ENCODE measurements at places on chromosomes 1 and 21. TPM values are rescaled to one million over a fixed set of nuclear protein-coding genes. Genes with fewer than 3 reads are reported as not detected.

DNA sequence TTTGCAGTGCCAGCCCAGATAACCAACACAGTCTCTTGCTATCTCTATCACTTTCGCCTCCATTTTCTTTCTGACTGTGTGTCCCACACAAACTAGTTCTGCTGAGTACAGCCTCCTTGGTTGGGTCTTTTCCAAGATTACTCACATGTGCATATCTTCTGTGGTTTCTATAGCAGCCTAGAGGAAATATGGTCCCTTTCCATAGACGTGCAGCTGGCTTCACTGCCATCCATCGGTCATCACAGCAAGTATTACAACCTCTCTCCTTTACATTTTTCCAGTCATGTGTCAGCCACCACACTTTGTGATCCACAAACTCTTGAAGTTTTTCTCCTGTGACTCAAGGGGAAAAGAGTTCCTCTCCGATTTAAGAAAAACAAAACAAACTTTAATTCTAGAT, 893.4 kb upstream of the ADGRL4 start:
- no peak for DNase-seq
- H3K4me3 ChIP-seq, result no peak overlapping the region
- no peaks in the 10 kb centered on the region for H3K4me1 ChIP-seq
- no peaks in the 10 kb centered on the region for H3K27me3 ChIP-seq

GRCh38 chr1:3170561-3171453, 101.8 kb downstream of the PRDM16 start:
- peaks cover 69% of the 10 kb centered on the region for H3K4me1 ChIP-seq
- DNase-seq, result peak; percentile 83
- H3K27ac ChIP-seq, result peak overlapping the region; percentile 96
- peaks cover 8% of the 10 kb centered on the region for H3K27me3 ChIP-seq
- no peaks in the 10 kb centered on the region for H3K36me3 ChIP-seq
- H3K4me3 ChIP-seq, result peak overlapping the region; percentile 64

- H3K27ac ChIP-seq, result peak overlapping the region; percentile 61
- peaks cover 45% of the 10 kb centered on the region for H3K36me3 ChIP-seq
- no peaks in the 10 kb centered on the region for H3K27me3 ChIP-seq
- peaks cover 21% of the 10 kb centered on the region for H3K4me1 ChIP-seq
Observed at GRCh38 chr1:201358596-201358995, 18.9 kb downstream of the TNNT2 start.

- peaks cover 3% of the 10 kb centered on the region for H3K27me3 ChIP-seq
- peaks cover 5% of the 10 kb centered on the region for H3K4me1 ChIP-seq
- no peak for DNase-seq
- H3K36me3 ChIP-seq, result no peaks in the 10 kb centered on the region
Observed at GRCh38 chr1:30745834-30746208, 11.8 kb downstream of the LAPTM5 start.

GRCh38 chr1:11807133-11807532, 1.1 kb downstream of the CLCN6 start:
- peaks cover 66% of the 10 kb centered on the region for H3K4me1 ChIP-seq
- peaks cover 34% of the 10 kb centered on the region for H3K36me3 ChIP-seq
- peak overlapping the region; percentile 98 for H3K27ac ChIP-seq
- no peak for DNase-seq
- no peaks in the 10 kb centered on the region for H3K27me3 ChIP-seq

- H3K4me3 ChIP-seq, result no peak overlapping the region
- H3K27ac ChIP-seq, result peak overlapping the region; percentile 79
- DNase-seq, result no peak
- peaks cover 27% of the 10 kb centered on the region for H3K4me1 ChIP-seq
- H3K27me3 ChIP-seq, result no peaks in the 10 kb centered on the region
Observed at GRCh38 chr1:97621955-97622354, 298.9 kb downstream of the DPYD start.

- H3K4me1 ChIP-seq, result no peaks in the 10 kb centered on the region
- no peak for DNase-seq
- H3K27ac ChIP-seq, result no peak overlapping the region
Observed at GRCh38 chr1:5649166-5649551, 343.1 kb downstream of the NPHP4 start.

DNA sequence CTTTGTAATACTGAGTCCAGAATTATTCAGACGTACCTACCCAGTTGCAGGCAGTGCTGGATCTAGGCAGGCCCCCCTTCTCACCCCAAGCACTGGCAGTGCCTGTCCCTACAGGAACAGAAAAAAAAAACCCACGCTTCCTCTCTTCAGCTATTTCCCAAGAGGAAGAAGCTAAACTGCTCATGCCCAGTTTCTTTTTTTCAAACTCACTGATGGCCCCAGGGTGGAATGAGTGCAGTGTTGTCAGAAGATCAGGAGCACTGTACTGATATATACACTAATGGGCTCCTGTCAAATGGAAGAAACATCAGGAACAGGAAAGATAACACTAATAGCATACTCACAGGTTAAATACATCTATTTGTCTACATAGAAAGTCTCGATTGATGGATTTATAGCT, 28.2 kb upstream of the DOCK7 start:
- peaks cover 10% of the 10 kb centered on the region for H3K4me1 ChIP-seq
- no peaks in the 10 kb centered on the region for H3K36me3 ChIP-seq
- no peak for DNase-seq

DNA sequence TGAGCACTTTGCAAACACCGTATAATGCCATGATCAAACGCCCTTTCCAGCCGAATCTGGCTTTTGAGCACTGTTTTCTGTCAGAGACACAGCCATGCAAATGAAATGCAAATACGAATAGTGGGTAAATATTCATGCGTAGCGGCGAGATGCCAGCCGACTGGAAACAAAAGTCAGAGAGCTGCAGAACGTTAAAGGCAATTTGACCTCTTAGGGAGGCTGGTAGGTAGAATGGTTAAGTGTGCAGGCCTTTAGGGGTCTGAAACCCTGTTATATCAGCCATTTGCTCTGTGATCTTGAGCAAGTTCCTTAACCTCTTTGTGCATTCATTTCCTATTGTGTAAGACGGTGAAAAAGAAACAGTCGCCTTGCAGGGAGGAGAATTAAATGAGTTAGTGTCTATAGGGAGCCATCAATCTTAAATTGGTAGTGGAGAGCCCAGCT, 6.5 kb upstream of the SDHB start:
- no peak overlapping the region for H3K4me3 ChIP-seq
- DNase-seq, result no peak
- no peaks in the 10 kb centered on the region for H3K36me3 ChIP-seq
- peaks cover 14% of the 10 kb centered on the region for H3K27me3 ChIP-seq

- no peaks in the 10 kb centered on the region for H3K27me3 ChIP-seq
- no peak for DNase-seq
- peak overlapping the region; percentile 94 for H3K27ac ChIP-seq
- peaks cover 12% of the 10 kb centered on the region for H3K36me3 ChIP-seq
- H3K4me3 ChIP-seq, result peak overlapping the region; percentile 97
- H3K4me1 ChIP-seq, result peaks cover 50% of the 10 kb centered on the region
Observed at GRCh38 chr1:38990386-38990737, 714 bp upstream of the AKIRIN1 start.

GRCh38 chr1:173489149-173489600, 12.0 kb downstream of the PRDX6 start:
- peaks cover 58% of the 10 kb centered on the region for H3K36me3 ChIP-seq
- no peaks in the 10 kb centered on the region for H3K4me1 ChIP-seq
- H3K4me3 ChIP-seq, result no peak overlapping the region
- H3K27me3 ChIP-seq, result no peaks in the 10 kb centered on the region
- no peak for DNase-seq
- H3K27ac ChIP-seq, result no peak overlapping the region

DNA sequence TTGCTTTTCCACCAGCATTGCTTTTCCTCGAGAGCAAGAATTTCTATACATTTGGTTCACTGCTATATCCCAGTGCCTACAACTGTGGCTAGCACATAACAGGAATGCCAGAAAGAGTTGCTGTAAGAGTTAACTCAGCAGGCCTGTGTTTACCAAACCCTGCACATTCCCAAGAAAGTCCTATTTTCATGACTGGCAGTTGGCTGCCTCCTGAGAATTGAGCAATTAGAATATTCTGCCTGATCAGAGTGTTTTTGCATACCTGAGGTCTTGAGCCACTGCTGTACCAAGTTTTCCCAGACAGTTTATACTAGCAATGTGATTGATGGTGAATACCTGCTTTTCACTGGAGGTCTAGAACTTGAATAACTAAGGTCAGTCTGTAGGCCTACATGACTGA, 2.7 kb upstream of the GNPAT start:
- no peak overlapping the region for H3K27ac ChIP-seq
- no peaks in the 10 kb centered on the region for H3K27me3 ChIP-seq

DNA sequence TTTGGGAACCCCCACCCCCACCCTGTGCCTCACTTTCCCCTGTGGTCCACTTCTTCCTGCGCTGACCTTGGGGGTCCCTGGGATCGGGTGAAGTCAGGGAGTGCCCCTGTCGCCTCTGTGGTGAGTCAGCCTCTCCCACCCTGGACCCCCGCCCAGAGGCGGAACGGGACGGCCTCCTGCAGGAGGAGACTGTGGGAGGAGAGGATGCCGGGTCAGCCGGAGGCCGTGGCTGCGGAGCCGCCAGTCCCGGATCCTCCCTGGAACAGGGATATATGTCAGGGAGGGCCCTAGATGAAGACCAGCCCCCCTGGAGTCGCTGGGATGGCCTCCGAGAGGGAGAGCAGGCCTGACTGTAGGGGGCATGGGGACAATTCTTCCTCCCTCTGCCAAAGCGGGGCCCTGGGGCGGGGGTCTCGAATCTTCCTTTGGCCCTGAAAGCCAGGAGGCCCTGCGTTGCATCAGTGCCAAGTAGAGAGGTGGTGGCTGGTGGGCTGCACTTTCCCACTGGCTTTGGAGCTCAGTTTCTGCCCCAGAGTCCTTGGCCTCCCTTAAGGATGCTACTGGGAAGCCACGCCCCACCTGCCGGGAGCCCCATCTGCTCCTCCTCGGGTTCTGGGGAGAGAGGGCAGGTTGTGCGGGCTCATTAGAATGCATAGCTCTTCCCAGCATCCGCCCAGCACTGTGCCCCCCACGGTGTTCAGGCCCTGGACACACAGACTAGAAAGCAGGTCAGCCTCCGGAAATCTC, 930 bp downstream of the ARHGEF10L start:
- peaks cover 4% of the 10 kb centered on the region for H3K27me3 ChIP-seq
- peak overlapping the region; percentile 90 for H3K27ac ChIP-seq
- peak overlapping the region; percentile 85 for H3K4me3 ChIP-seq
- peaks cover 46% of the 10 kb centered on the region for H3K4me1 ChIP-seq
- peak; percentile 66 for DNase-seq
- H3K36me3 ChIP-seq, result no peaks in the 10 kb centered on the region

DNA sequence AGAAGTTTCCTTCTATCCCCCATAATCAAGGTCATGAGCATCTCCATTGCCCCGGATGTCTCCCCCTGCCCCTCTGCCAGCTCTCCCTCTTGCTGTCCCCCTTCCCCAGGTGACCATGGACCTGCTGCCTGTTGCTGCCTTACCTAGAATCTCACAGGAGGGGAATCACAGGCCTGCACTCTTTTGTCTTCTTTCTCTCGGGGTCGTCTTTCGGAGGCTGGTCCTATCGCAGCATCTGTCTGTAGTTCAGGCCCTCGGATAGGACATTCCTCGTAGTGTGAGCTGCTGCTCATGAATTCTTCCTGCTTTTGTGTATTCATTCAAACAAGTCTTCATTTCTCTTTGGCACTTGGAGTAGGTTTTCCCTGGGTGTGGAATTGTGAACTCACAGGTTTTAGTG, 39.9 kb upstream of the ACTRT2 start:
- no peak overlapping the region for H3K4me3 ChIP-seq
- peaks cover 17% of the 10 kb centered on the region for H3K27me3 ChIP-seq
- no peaks in the 10 kb centered on the region for H3K36me3 ChIP-seq
- H3K4me1 ChIP-seq, result peaks cover 9% of the 10 kb centered on the region

- no peak overlapping the region for H3K27ac ChIP-seq
- peaks cover 81% of the 10 kb centered on the region for H3K27me3 ChIP-seq
- no peaks in the 10 kb centered on the region for H3K36me3 ChIP-seq
- no peak overlapping the region for H3K4me3 ChIP-seq
Observed at GRCh38 chr1:2460996-2461751, 14.9 kb upstream of the PLCH2 start.

GRCh38 chr1:43970502-43970901, 692 bp downstream of the DPH2 start:
- H3K4me1 ChIP-seq, result peaks cover 35% of the 10 kb centered on the region
- DNase-seq, result no peak
- H3K4me3 ChIP-seq, result peak overlapping the region; percentile 88
- H3K27me3 ChIP-seq, result no peaks in the 10 kb centered on the region

DNA sequence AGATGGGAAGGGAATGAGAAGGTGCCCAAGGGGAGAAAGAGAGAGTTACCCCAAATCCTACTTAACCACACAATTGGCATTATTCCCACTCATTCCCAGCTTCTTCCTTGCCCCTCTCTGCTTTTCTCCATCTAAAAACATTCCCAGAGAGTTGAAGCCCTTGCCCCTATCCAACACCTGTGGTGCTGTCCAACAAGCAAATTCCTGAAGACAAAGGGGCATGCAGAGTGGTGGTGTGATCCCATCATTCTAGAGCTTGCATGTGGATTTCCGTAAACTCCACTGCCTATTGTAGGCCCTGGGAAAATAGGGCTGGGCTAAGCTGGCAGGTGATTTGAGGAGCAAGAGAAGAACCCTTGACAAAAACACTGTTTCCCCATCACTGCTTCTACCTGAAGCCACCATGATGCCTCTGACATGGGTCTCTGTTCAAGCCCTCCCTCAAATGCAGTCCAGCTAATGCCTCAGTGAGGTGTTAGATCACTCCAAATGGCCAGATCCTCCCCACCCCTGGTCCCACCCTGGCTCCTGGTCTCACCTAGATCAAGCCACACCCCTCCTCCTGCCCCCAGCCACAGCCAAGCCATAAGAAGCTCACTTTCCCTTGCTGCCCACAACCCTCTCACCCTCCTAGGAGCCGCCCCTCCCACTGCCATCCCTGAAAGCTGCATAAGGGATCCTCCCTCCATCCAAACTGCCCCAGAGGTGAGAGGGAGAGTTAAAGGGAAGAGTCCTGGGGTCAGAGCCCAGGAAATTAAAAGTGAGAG, 29.5 kb downstream of the SYT2 start:
- no peaks in the 10 kb centered on the region for H3K4me1 ChIP-seq
- H3K4me3 ChIP-seq, result no peak overlapping the region
- H3K36me3 ChIP-seq, result no peaks in the 10 kb centered on the region

GRCh38 chr1:235841938-235842545, 24.7 kb downstream of the LYST start:
- DNase-seq, result no peak
- H3K4me1 ChIP-seq, result peaks cover 48% of the 10 kb centered on the region
- H3K27me3 ChIP-seq, result no peaks in the 10 kb centered on the region
- H3K4me3 ChIP-seq, result no peak overlapping the region
- peak overlapping the region; percentile 32 for H3K27ac ChIP-seq

Gene RAVER2
- total RNA-seq, result 23.8 TPM

Gene KIF26B
- total RNA-seq, result 3.5 TPM

Gene PPP1R8
- total RNA-seq, result 24.0 TPM

Gene HPCAL4
- total RNA-seq, result 0.88 TPM

Gene CHODL
- total RNA-seq, result 0.25 TPM

Gene FCGR3B
- total RNA-seq, result 1.5 TPM

Gene PODN
- 22.9 TPM for total RNA-seq

Gene MTHFR
- 40.1 TPM for total RNA-seq

Gene KCNK1
- total RNA-seq, result 25.2 TPM

Gene CYYR1
- total RNA-seq, result 21.6 TPM

Gene AMY1C
- total RNA-seq, result not detected

Gene CAPN8
- total RNA-seq, result not detected

Measured in left ventricle myocardium inferior (tissue), 1 donor.